ENCODE measurements at places on chromosomes 16 and 17.
A peak's percentile ranks its signal among the peaks of the same experiment; 100 is the strongest.

DNA sequence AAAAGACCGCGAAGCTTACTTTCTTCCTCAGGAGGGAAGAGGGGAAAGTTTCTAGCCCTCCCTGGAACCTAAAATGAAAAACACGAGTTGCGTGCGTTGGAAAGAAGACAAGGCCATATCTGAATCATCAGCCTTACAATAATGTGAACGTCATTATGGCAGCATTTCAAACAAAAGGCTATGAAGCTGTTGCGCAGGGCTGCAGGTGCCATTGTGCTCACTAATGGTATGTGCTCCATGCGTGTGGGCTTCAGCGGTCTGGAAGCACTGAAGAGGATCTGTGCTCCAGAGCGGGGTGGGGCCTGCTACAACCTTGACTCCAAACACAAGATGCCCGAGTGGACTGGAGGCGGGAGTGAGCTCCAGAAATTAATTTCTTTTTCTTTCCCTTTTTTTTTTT lies 12.1 kb upstream of the CYB5B start:
- DNase-seq: no peak

GRCh38 chr17:3966720-3967363 lies 2.6 kb upstream of the ATP2A3 start:
- DNase-seq: no peak

DNA sequence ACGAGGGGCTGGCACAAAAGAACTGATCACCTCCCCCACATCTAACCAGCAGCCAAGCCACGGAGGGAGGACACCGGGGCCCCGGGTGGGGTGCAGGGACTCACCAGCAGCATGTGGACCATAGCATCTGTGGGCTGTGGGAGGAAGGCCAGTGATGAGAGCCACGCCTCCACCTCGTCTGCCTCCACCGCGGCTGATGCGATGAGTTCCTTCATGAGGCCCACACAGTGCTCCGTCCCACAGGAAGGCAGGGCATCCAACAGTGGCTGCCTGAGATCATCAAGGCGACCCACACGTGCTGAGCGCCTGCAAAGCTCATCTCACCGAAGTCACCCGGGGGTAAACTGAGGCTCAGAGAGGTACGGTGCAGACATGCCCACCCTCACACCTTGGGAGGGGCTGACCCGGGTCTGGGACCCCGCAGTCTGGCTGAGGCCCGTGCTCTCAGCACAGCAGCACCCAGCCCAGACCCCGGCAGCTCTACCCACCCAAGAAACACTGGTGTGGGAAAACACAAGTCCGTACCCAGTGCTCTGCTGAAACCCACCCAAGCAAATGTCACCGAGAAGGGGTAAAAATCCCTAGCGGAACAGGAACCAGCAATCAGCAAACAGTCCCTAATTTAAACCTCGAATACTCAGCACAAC lies 85.9 kb downstream of the LITAF start:
- DNase-seq: no peak

DNA sequence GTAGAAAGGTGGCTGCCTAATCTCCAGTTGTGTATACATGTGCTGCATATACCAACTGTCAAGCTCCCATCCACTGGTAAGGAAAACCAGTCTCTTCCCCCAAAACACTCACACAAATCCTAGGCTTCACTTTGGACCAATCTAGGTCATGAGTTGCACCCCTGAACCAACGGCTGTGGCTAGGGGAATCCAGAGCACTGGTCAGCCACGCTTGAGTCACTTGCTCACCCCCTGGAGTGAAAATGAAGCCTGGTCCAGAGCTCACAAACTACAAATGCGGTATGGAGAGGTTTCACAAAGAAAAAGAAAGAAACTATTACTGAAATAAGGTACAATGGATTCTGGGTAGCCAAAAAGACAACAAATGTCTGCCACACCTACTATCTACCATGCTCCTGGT lies 66.1 kb upstream of the NLK start:
- no peak for DNase-seq

DNA sequence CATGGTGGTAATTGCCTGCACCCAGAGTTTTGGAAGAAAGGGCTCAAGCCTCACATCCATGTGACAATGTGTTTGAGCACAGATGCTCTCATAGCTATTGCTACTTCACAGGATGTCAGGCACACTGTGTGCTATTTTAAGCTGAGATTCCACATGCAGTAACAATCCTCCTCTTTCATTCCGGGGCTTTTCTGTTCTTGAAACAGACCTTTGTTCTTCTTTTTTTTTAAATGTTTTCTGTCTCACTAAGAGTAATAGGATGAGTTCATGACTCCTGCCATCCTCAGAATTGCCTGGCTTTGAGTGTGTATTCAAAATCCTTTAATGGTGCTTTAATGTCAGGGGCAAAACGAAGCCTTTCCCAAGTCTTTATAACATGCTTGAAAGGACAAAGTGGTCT lies 198.9 kb downstream of the ABCC12 start:
- no peak for DNase-seq

DNA sequence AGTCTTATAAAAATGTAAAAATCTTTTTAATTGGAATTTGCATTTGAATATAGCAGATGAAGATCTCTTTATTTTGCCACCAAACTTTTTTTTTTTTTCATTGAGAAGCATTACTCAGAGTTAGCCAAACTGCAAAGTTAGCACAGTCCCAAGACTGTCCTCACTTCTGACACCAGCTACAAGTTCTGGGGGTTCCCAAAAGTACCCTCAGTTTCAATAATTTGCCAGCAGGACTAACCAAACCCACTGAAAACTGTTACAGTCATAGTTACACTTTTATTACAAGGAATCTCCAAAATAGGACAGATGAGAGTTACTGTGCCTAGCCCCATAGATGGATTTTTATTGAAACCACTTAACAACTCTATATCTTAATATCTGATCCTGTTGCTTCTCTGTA lies 144.1 kb downstream of the CHD9 start:
- no peak for DNase-seq

DNA sequence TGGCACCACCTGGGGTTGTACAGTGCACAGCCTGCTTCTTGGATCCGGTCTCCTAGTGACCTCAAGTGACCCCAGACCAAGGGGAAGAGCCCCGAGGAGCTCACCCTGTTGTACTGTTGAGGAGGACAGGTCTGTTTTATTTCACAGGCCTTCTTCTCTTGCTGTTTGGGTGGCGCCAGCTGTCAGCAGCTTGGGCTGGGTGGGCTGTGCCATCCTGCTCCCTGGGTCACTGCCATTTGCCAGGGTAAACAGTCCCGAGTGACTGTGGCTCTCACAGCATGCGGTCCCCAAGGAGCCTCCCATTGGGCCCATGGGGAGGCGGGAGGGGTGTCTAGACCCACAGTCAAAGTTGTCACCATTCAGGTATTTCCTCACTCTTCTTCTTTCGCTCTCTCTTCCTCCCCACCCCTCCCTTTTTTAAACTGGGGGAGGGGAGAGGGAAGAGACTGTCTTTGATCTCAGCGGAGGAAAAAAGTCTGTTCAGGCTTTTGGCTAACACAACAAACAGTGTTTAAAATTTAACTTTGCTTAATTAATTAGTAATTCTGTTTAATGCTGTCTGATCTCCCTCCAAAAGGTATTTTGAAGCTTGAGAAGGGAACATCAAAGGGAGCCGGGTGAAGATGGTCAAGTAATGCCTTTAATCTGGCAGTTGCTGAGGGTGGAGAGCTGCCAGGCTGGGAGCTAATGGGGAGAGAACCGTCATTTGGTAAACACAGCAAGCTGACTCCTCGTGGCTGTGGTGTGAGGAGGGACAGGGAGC lies 64.0 kb downstream of the SNX20 start:
- no peak for DNase-seq

DNA sequence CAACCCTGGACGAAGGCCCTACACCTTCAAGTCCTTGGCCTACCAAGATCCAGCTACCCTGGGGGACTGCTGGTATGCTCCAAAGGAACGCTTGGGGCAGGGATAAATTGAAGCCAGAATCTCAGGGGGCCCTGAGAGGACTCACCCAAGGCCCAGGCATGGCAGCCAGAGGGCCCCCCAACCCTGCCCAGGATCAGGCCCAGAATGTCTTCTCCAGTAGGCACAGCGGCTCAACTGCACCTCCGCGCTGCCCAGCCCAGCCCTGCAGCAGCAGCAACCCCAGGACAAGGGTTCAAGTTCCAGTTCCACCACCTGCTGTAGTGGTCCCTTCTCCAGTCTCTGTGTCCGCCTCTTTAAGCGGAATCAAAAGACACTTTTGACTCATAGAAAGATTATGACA lies 2.2 kb downstream of the TFAP4 start:
- DNase-seq: no peak

- no peak for DNase-seq
These were observed 265.4 kb upstream of the MAF start for GRCh38 chr16:79865918-79866317.

DNA sequence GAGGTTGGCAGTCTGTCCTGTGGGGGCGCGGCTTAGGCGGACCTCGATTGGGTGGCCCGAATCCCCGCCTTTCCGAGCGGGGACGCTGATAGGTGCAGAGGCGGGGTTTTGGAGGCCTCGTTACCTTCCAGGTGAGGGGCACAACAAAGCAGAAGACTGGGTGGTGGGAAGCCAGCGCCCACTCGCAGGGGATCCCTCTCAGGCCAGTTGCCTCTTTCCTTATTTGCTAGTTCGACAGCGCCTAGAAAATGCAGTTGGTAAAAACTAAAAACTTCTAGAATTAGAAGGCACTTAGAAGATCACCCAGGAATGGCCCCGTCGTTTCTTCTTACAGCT lies 730 bp downstream of the KAT7 start:
- no peak for DNase-seq

DNA sequence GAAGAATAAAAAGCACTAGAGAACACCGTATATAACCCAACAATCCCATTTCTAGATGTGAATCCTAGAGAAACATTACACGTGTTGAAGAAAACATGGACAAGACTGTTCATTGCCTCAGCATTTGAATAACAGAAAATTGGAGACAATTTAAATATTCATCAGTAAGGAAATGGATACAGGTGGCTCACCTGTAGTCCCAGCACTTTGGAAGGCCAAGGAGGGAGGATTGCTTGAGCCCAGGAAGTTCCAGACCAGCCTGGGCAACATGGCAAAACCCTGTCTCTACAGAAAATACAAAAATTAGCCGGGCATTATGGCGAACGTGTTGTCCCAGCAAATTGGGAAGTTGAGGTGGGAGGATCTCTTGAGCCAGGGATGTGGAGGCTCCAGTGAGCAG lies 2.7 kb upstream of the ATAD5 start:
- DNase-seq: no peak

- DNase-seq: no peak
These were observed 247.3 kb downstream of the GRIN2A start for GRCh38 chr16:9934723-9935508.

- no peak for DNase-seq
These were observed 34.5 kb downstream of the ABCC12 start for GRCh38 chr16:48121276-48121675.

DNA sequence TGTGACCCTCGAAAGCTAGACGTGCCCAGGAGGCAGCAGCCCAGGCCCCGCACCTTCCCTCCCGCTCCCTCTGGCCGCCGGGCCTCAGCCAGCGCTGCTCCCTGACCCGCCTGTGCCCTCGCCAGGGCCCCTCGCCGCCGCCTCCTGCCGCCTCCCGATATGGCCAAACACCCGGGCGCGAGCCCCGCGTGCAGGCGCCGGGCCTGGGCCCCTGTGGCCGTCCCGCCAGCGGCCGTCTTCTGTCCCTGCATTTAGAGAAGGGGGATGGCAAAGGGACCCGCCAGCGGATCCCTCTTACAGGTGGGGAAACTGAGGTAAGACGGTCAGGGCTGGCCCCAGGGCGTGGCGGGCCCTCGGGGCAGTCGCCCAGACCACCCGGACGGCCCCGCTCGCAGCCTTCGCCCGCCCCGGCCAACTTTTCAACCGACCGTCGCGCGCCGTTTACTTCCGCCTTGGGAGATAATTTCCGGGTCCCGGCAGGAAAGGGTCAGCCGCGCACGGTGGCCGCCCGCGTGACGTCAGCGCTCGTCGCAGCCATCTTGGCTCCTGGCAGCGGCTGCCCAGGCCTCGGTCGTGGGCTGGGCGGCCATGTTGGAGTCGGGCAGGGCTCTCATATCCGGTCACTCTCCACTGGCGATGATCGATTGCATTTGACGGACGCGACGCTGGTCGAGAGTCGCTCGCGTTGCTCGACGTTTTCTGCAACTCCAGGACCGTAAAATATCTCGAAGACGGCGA lies 7.0 kb upstream of the GNG13 start:
- peak; percentile 64 for DNase-seq

GRCh38 chr17:48645639-48646182 lies 19.6 kb upstream of the HOXB9 start:
- no peak for DNase-seq

DNA sequence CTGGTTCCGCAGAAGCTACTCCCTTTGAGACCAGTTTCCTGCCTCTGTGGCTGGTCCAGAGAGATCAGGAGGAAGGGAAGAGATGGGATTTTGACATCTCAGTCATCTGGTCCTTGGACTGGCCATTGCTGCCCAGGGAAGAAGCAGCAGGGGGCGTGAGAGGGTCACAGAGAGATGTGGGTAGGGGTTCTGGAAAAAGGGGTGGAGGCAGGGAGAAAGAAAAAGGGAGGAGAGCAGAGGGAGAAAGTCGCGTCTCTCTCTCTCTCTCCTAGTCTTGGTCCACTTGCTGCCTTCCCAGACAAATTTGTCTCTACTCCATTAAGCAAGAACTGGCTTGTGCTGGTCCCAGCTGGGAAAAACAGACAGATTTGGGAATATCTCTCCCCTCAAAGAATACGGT lies 4.4 kb downstream of the SHBG start:
- peak; percentile 26 for DNase-seq

DNA sequence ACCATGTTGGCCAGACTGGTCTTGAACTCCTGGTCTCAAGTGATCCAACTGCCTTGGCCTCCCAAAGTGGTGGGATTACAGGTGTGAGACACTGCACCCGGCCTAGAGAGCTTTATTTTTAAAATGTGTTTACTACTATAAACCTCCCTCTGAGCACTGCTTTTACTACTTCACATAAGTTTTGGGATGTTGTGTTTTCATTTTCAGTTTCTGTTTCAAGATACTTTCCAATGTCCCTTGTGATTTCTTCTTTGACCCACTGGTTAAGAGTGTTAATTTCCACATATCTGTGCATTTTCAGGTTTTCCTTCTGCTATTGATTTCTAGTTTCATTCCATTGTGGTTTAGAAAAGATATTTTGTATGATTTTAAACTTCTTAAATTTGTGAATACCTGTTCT lies 74.4 kb downstream of the NETO2 start:
- no peak for DNase-seq

GRCh38 chr17:79046916-79047280 lies 22.9 kb downstream of the C1QTNF1 start:
- DNase-seq: no peak

DNA sequence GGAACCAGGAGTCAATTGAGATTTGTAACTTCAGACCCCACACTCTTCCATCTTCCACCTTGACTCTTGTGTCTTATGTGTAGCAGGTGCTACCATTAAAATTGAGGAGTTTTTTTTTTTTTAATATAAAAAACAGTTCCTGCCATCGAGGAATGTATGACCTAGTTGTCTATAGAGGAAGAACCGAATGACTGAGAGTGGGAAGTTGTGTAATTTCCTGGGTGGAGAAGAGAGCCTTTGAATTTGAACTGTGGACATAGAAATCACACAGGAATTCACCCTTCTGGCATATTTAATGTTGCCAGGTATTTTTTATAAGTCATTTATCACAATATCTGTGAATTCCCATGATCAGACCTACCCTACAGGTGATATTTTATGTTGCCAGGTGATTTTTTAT lies 22.0 kb downstream of the SP2 start:
- no peak for DNase-seq

- no peak for DNase-seq
These were observed 12.6 kb upstream of the ALOX12B start for GRCh38 chr17:8100111-8100510.

- DNase-seq: no peak
These were observed 139.8 kb downstream of the FOXL1 start for GRCh38 chr16:86718118-86718517.
